ENCODE measurements at places on chromosomes 2 and 18. TPM values are rescaled to one million over a fixed set of nuclear protein-coding genes. Genes with fewer than 3 reads are reported as not detected.

WDR7 gene
- 6.8 TPM for total RNA-seq

IL1R1 gene
- total RNA-seq: 37.0 TPM

LINC00305 gene
- total RNA-seq: not detected

TIMM21 gene
- 45.9 TPM for total RNA-seq

GPR55 gene
- not detected for total RNA-seq

CCDC74B gene
- 6.2 TPM for total RNA-seq
